ENCODE measurements at places on chromosomes 7 and 10.

GRCh38 chr7:95246831-95247370, 77.4 kb downstream of the PON1 start:
- peak; percentile 58 for DNase-seq

DNA sequence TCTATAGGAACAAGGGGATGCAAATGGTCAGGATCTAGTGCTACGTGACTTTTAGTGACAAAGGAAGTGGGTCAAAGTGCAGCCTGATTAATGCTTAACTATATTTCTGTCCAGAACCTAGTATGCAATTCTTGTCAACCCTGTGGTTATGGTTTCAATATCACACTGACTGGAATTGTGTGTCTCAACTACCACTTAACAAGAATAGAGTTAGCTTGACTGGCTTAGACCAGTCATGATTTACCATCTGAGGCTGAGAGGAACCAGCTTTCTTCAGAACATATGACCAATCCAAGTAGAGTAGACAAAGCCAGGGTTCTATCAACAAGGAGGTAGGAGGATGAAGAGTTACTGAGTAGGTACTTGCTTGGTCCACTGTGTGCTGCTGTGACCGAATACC, 54.4 kb downstream of the MYPN start:
- no peak for DNase-seq

DNA sequence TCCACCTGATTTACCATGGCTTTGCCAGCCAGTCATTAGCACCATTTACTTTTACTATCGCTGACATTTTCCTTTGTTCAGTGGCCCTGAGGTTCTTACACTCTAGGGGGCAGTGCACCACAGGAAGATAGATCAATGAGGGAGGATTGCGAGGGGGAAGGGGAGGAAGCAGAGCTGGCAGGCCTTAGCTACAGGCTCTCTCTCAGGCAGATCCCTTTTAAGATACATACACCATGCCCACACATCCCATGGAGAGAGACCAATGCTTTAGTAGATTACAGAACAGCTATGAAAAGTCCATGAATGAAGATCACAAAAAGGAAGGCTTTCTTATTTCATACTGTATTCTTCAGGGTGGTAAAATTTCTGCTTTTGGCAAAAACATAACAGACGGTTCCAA, 47.4 kb downstream of the DENND11 start:
- DNase-seq: peak; percentile 71

DNA sequence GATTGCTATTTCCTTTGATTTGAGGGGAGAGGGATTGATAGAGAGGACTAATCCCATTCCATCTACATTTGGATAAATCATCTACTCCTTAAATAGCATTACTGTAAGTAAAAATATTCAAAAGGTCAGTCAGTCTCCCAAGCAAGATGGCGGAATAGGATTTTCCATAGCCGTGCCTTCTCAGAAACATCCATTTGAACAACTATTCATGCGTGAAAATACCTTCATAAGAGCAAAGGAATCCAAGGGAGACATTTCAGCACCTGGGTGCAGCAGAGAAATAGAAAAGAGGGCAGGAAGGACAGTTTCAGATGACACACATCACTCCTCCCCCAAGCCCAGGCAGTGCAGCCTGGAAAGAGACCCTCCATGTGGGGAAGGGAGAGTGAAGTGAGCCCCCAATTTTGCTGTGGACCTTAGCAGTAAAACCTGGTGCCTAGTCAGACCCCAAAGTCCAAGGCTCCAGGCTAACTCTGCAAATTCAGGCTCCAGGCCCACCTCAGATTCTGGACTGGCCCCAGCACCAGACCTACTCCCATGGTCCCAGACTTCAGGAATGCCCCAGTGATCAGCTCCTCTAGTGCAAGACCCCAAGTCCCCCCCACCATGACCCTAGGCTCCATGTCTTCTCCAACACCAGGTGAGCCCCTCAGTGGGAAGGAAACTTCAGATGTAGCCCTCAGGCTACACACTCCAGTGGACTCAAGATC, 104.3 kb upstream of the LANCL2 start:
- no peak for DNase-seq

GRCh38 chr7:112116894-112117293, 89.3 kb downstream of the DOCK4 start:
- no peak for DNase-seq

- DNase-seq: no peak
These were observed 176.2 kb upstream of the CSTF2T start for GRCh38 chr10:51875610-51876009.

GRCh38 chr10:101311185-101312066, 42.5 kb upstream of the BTRC start:
- peak; percentile 63 for DNase-seq

DNA sequence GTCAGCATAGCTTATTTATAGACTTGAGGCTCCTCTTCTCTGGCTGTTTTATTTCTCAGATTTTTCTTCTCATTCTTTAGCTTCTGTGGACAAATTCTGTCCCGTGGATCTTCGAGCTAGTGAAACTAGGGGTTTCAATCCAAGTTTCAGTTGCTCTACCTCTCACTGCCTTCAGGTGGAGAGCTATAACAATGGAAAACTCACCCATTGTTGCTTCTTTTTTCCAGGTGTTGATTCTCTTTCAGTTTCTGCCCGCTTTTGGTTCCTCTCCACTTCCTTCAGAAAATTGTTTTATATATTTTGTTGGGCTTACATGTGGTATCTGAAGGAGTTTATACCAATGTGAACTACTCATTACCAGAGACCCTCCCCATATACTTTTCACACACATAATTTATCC, 266.1 kb downstream of the TCF7L2 start:
- DNase-seq: no peak

GRCh38 chr7:36287371-36288241, 102.1 kb upstream of the ANLN start:
- peak; percentile 15 for DNase-seq

DNA sequence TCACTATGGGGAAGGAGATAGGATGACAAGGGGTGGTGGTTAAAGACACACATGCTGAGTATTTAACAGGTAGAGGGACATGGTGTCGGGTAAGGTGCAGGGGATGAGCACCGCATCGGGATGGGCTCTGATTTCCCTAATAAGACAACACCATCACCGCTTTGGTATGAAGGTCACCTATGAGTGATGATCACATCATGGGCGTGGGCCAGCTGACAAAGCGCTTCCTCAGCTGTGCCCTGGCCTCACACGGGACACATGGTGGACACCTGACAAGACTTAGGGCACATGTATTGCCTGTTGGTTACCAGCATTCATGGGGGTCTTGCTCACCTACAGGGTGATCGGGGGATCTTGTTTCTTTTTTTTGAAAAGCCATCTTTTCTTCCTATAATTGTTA, 12.8 kb downstream of the C7orf57 start:
- no peak for DNase-seq

GRCh38 chr10:111455776-111456426, 379.1 kb downstream of the ADRA2A start:
- no peak for DNase-seq

- DNase-seq: no peak
These were observed 42.2 kb downstream of the MPLKIP start for GRCh38 chr7:40092182-40092581.

DNA sequence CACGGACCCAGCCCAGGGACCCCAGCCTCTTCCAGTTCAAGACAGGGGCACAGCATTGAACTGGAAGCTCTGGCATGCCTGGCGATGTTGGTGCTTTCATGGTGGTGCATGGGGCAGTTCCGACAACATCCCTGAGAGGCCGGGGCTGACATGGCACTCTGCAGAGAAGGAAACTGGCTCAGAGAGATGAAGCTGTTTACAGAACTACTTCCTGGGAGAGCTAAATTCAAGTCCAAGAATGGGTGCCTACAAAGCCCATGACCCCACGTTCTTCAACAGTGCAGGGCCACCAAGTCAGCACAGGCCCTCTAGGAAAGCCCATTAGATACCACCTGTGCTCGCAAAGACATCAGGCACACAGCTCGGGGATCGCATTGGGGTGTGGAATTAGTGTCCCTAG, 470.9 kb upstream of the MGMT start:
- no peak for DNase-seq

DNA sequence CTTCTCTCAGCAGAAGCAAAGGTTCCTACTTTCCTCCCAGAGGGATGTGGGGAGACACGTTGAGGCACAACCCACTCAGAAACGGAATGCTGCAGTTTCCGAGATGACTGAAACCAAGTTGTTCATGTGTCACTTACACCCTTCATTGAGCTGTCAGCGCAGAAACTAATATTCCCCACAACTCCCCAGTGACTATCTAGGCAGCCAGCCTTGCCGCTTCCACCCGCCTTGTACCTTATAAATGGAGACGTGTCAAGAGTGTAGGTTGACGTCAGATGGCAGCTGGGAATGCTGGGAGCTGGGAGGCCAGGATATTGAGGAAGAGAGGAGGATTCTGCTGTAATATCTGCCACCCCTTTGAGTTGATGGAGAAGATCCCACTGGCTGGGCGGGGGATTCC, 15.1 kb downstream of the GPR26 start:
- DNase-seq: no peak

DNA sequence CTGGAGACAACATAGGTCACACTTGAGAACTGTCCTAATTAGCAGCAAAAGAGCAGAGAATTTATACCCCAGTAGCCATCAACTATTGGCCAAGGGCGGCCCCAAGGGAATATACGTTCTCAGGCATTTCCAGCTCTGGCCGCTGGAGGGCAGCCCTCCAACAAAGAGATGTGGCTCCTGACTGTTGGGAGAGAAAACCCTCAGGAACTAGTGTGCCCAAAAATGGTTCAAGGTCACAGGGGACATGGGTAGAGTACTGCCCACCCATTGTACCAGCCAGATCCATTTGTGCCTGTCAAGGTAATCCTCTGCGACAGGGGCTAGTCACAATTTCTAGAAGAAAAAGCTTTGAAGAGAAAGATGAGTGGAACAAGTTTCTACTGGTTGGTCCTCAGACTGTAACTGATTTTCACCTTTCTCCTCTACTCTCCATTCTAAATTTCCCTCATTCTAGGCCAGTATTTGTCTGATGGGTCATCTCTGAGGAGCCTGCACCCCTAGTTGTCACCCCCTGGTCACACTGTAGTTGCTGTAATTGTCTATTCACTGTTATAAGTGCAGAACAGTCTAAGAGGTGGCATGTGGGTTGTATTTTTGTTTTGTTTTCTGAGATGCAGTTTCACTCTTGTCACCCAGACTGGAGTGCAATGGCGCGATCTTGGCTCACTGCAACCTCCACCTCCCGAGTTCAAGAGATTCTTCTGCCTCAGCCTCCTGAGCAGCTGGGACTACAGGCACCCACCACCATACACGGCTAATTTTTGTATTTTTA, 14.7 kb upstream of the C7orf33 start:
- DNase-seq: peak; percentile 14

GRCh38 chr10:118213436-118213835, 128.7 kb downstream of the FAM204A start:
- DNase-seq: no peak

DNA sequence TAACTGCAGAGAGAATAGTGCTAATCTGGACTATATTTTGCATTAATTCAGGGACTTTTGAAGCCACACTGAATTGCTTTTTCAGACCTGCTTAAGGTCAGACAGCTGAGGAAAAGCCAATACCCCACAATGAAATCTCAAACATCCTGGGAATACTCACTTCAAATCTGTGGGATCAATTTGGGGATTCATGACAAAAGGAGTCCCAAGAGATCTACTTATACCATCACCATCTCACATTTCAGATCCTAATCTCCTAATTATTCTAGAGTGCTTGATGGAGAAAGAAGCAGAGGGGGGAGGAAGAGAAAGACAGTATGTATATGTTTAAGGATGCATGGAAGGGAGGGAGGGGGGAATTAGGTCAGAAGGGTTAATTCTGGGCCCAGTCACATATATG, 202.2 kb downstream of the CACNA2D1 start:
- no peak for DNase-seq

GRCh38 chr10:97564776-97565175, 7.8 kb upstream of the ANKRD2 start:
- DNase-seq: no peak

- no peak for DNase-seq
These were observed 243.1 kb upstream of the AOAH start for GRCh38 chr7:36967387-36967786.

DNA sequence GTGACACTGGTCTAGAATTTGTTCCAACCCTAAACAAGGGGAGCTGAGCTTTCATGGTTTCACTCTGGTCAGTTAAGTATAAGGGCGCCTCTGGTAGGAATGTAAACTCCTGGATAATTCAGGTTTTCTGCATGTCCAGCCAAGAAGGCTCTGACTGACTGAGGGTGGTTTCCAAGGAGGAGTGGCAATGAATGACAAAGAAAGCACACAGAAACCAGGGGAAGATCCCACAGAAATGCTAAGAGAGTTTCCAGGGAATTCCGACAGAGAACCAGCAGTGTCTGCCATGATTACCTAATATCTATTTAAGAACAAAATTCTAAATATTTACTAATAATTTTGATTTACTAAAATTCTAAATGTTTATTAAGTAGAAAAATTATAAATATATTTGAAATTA, 27.3 kb upstream of the NRG3 start:
- no peak for DNase-seq

DNA sequence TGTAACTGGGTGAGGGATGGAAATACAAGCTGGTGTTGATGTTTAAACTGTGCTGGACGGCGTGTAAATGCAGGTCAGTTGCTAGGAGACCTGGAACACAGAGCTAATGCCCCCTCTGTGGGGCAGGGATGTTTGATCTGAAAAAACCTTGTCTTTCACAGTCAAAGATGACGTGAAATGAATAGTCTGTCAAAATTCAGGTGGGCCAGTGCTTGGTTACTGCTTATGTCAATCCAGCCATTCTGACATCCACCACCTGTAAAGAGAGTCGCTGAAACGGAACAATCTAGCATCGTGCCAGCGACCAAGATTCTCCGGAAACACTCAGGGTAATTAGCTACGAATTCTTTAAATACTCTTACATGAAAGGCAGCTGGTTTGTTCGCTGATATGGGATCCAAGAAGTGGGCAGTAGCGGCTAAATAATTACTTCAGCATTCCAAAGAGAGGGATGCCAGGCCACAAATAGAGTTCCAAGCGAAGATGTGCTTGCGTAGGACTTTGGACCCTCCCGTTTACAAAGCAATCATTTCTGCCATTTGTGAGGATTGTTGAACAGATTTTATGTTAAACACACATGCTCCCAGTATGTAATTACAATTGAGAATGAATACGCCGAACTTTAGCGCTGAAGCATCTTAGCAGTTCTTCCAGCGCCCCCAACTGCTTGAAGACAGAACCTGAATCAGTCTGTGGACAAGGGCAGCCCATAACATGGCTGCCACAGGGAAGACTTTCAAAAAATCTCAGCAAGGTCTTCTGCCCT, 7.3 kb upstream of the ASB4 start:
- no peak for DNase-seq

- DNase-seq: no peak
These were observed 44.5 kb upstream of the COMTD1 start for GRCh38 chr10:75280236-75280635.

All from occipital lobe (tissue), 3 donors.